Stimulated activated CD4-positive, alpha-beta T cell treated with anti-CD3 and anti-CD28 coated beads, Interleukin-2, amount 100 ng/mL, for 48 hours (primary cell): ENCODE measurements at places on chromosomes 11 and 22.

- no peak for DNase-seq
These were observed 75.0 kb upstream of the SHANK2 start for GRCh38 chr11:71327156-71328085.

DNA sequence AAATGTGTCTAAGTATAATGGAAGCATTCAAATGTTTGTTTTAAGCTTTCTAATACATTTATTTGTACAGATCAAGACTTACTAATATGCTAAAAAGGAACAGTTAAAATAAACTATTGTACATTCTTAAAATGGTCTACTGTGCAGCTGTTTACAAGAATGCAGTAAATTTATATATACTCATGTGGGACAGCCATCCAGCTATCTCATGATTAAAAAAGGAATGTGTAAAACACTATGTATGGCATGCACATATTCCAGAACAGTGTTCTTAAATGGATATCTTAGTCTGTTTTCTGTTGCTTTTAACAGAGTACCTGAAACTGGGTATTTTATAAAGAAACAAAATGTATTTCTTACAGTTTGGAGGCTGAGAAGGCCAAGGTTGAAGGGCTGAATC, 30.2 kb upstream of the CSTF3 start:
- no peak for DNase-seq

GRCh38 chr11:10303558-10304363, 1.1 kb upstream of the ADM start:
- DNase-seq = no peak

DNA sequence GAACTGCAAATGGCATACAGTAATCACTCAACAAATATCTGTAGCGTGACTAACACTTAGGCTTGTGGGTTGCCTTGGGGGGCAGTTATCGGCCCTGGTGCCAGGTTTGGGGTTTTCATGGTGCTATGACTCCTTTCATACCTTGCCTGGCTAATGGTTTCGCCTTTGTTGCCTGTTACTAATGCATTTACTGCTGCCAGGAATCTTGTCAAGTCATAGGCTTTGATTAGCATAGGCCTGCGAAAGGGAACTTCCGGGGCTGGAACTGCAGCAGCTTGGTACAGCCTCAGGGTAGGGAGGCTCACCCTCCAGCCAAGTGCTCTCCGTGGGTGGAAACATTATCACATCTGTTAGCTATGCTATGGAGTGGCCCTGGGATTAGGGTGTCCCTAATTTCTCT, 13.2 kb downstream of the SLC25A18 start:
- no peak for DNase-seq

- no peak for DNase-seq
These were observed 69.0 kb upstream of the LDLRAD3 start for GRCh38 chr11:35874751-35875450.

DNA sequence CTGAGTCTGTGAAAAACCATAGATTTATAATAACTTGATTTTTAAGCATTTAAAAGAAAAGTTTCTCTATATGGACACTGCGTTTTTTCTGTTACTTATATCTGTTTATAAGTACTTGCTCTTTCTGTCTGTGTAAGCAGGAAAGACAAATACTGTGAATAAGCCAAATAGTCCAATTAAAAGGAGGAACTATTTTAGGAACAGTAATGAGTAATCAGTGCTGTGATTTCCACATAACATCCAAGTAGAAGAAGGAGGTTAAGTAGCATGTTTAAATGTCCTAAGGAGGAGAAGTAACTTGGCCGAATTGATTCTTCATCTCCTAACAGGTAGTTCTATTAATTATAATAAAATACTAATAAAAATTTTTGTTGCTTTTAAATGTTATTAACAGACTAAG, 40.8 kb downstream of the ZNF214 start:
- no peak for DNase-seq

DNA sequence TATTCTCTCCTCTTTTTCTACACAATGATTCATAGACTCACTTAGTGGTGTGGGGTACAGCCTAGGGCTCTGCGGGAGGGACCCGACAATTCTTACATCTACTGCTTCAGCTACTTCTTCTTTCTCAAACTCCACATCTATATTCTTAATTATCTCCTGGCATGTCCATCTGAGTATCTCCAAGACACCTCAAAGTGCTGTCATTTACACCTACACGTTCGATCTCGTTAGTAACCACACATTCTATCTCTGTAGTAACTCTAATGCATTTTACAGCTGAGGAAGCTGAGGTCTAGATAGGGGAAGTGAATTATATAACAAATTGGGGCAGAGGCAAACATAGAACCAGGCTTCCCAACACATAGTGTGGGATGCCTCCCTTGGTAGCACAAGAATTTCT, 27.7 kb upstream of the RRM1 start:
- no peak for DNase-seq

DNA sequence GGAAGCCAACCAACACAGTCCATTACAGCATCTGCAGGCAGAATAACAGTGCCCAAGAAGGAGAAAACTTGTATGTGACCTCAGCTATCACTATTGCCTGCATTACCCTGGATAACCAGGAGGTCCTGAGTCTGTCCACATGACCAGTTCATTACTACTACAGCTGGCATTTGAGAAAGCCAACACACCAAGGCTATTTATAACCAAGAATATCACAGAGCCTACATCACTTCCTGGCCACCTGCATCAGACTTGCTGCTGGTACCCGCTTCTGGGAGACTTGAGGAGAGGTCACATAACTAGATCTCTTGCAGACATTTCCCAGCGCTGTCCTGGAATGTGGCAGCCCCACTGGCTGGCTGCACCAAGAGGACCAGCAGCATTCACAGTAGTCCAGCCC, 11.1 kb upstream of the OR56B4 start:
- no peak for DNase-seq

DNA sequence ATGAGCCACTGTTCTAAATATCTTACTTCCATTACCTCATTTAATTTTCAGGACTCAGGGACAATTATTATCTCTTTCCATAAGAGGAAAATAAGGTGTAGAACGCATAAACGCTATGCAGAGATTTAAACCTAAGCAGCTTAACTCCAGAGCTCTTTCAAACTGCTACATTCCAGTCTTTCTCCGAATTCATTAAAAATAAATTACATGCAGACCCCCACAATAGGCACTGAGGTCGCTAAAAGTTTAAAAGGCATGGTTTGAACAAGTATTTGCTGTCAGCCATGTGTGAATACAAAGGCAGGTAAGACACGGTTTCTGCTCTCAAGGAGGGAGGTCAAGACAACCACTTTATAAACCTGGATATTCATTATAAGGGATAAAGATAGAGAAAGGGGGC, 983 bp downstream of the NARS2 start:
- no peak for DNase-seq

DNA sequence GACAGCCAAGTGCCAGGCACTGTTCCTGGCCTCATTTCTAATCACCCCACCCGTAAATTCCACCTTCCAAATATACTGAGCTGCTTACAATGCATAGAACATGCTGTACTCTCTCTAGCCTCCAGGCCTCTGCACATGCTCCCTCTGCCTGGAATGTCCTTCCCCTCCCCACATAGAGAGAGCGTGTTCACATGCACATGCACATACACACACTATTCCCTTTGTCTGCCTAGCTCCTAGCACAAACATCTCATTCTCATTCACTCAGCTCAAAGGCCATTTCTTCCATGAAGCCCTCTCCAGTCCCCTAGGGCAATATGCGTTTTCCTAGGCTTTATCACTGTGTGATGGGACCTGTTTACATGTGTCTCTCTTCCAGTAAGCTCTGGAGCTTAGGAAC, 144.6 kb downstream of the WT1 start:
- no peak for DNase-seq

DNA sequence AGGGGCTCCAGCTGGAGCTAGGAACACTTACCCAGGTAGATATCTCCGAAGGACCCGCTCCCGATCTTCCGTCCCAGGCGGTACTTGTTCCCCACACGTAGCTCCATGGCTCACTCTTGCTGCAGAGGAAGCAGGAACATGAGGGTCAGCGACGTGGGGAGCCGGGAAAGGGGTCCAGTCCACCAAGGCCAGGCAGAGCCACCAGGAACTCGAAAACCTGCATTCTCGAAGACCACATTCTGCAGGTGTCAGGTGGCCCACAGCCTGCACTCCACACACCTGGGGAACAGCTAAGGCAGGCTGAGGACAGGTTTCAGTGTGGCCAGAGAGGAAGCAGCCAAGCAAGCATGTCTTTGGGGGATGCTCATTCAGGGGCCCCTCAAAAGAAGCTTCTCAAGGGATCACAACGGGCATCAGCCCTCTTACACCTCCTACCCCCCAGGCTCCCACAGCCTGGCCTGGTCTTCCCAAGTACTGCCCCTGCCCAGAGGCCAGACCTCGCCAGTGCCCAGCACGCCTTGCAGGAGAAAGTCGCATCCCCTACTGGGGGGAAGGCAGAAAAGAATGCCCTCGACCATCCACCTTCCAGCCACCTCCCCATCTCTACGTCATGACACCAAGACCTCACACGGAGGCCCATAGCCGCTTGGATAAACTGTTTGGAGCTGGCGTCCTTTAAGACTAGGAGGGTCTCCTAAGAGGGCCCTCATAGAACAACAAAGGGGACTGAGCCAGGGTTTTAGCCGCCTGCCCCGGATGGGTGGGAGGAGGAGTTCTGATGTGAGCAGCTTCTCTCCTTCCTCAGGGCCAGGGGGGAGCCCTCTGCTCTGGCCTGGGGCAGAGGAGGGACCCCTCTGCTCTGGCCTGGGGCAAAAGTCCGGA, 2.9 kb downstream of the CSNK1E start:
- no peak for DNase-seq

DNA sequence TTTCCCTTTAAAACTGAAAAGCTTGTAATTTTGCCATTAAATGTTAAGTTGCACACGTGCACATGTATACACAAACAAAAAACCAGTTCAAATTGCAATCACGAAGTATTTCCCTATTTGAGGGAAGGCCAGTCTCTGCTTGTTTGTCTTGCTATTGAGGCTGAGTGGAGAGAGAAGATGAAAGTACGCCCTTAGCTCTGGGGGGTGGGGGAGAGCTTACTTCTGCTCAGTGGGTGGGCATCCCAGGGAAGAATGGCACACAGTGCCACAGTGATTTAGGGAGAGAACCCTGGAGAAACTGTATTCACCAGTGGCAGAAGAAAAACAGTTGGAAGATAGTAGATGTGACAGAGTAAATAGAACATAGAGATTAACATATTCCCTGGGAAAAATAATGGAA, 8.7 kb downstream of the YAP1 start:
- DNase-seq = no peak

DNA sequence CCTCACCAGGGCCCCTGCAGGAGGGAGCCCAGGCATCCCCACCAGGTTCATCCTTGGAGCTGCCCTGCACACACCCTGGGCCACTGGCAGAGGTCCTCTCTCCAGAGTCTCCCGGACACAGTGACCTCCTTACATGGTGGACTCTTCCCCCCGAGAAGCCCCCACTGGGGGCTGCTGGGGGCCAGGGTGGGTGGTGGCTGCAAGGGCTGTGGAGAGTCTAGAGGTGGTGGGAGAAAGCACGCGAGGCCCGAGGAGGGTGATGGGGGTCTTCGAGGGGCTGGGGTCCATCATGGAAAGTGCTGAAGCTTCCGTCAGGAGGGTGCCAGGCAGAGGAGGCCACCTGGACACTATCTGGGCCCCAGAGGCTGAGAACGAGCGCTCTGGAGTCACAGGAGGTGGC, 17.6 kb downstream of the PGA5 start:
- no peak for DNase-seq

DNA sequence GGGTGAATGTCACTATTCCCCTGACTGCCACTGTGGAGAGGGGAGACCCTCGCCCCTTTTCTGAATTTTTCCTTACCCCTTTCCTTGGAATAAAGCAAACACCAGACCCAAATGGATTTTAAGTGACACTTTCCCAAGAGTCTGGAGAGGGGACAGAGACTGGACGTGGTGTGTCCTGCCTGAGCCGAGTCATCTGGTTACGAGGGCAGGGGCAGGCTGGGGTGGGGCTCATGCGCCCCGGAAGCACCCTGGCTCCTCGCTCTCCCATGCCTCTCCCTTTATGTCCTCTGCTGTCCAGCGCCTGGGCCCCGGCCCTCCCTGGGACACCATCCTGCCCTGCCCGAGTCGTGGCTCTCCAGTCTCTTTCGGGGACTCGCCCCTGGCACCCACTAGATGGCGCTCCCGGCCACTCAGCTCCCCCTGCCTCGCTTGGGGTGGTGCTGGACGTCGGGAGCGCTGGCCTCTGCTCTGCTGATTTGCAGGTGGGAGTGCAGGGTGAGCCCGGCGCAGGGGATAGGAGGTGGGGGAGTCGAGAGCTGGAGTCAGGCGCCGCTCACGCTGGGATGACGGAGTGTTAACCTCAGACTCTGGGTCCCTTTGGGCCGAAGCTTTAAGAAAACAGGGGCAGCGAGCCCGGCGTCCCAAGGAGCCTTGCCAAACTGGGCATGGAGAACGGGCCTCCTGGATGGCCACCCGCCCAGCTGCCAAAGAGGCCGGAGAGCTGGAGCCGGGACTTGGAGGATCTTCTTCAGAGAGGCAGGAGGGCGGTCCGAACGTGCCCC, 89.8 kb downstream of the RPS6KA4 start:
- DNase-seq = peak; percentile 80

DNA sequence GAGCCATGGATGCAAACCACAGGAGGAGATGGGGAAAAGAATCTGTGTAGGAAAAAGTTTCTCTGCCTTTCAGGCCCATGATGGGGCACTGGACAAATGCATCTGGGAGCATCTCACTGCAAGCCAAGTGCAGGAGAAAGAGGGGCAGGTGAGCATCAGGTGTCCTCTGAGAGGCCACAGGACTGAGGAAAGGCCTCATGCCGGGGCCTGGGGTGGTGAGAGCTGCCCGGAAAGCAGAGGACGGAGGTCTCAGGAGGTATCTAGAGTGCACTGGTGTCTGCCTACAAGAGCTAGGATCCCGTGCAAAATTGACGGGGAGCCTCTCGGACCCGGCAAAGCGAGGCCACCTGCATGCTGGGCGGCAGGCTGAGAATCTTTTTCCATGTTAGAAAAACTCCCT, 73.9 kb downstream of the CTTN start:
- DNase-seq = no peak

DNA sequence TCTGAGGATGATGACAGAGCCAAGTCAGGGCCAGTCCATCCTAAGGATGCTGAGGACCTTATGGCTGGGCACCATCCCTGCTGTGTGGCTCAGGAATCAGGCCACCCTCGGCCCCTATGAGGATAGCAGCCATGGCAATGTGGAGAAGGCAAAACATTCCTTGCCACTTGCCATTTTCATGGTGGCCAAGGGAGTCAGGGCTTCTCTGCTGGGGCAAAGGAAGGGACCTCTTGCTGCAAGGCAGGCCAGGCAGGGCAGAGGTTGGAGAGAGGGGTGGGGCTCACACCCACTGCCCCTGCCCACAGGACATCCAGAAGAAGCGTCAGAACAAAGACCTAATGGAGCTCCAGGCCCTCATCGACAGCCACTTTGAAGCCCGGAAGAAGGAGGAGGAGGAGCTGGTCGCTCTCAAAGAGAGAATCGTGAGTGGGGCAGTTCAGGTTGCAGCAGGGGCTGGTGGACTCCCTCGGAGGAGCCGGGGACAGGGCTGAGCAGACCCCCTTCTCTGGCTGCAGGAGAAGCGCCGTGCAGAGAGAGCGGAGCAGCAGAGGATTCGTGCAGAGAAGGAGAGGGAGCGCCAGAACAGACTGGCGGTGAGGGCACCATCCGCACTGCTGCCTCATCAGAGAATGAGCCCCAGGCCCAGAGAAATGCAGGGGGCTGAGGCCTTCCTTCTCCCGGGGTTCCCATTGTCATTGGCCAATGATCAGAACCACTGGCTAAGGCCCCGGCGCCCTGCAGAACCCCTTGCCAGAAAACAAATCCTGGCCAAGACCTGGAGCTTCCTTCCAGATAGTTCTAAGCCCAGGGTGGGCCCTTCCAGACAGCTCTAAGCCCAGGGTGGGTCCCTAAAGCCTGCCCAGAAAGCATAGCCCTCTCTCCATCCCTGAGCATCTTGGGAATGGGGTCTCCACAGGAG, 13.5 kb upstream of the MRPL23 start:
- DNase-seq = no peak

GRCh38 chr11:75337195-75337654, 14.2 kb downstream of the ARRB1 start:
- DNase-seq = no peak
